Stimulated activated CD4-positive, alpha-beta T cell treated with anti-CD3 and anti-CD28 coated beads, Interleukin-2, amount 100 ng/mL, for 24 hours (primary cell): ENCODE measurements at places on chromosomes 2 and 18.

GRCh38 chr2:177553176-177553884 is 160.8 kb downstream of the AGPS start:
- DNase-seq, result no peak

DNA sequence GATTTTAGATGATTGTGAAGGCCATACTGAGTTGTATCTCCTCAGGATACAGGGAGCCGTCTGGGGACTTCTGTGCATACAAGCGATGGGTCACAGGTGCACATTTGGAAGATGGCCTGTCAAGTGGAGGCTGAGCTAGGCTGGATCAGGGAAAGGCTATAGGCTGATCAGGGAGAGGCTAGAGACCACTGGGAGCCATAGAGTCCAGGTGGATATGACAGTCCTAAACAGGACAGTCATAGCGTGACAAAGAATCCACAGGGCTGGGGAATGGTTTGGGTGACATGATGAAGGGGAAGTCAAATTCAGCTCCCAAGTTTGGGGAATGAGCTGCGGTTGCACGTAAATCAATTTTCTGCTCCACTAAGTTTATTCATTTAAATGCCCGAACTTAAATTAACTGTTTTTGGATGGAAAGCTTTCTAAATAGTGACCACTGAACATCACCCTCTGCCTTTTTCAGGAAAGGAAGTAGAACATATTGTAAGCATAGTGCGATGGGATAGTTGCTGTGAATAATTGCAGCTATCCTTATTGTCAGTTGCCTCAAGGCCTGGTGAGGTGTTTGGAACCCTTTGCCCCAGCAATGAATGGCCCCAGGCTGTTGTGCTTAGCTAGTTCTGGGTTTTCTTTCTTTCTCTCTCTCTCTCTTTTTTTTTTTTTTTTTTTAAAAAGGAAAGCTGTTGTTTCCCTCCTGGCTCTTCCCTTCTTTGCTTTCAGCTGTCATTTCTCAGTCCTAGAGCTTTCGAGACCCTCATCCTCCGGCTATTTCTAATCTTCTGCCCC is 50.5 kb downstream of the KLHL29 start:
- DNase-seq, result no peak

DNA sequence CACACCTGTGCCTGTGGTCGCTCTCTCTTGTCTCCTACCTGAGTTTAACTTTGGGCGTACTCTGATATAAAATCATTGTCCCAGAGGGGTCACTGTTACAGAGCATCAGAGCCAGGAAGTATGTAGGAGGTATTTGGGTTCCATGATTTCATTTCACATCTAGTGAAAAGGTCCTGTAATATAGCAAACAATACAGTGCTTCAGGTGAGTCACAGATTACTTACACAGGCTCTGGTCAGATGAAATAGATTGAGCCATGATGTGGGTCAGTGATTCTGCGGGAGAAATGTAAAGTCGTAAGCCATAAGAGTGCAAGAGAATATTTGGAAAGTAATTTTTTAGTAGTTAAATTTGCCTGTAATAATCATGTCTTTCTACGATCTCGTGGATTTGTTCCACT is 70.2 kb downstream of the SOCS6 start:
- no peak for DNase-seq

DNA sequence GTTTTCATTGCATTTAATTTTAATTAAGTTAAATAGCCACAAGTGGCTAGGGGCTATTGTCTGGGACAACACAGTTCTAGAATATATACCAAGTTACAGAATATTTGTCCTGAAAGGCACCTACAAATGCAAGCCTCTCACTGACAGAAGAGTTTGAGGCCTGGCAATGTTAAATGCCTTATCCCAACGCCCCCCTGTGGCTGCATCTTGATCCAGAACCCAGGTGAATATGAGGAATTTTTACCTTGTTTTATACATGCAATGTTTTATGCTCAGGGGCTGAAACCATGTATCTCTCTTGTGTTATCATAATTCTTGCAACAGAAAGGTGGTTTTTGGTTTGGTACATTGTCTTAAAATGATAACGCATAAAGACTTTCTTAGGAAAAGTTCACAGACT is 71.8 kb upstream of the SEC11C start:
- DNase-seq, result no peak

DNA sequence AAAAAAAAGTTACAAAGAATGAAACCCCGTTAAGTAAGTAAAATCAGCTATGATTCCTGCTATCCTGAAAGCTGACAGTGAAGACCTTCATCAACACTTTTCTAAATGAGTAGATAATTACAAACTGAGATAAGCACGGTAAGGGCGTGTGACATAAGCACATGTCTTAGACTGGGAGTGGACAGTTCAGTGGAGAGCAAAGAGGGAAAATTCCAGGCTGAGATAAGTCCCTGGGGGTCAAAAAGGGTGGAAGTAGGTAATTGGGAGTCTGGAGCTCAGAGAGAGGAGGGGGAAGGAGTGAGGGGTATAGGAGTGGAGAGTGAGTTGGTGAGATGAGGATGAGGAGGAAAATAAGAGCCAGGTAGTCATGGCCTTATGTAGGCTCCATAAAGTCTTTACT is 4.4 kb upstream of the IL1A start:
- no peak for DNase-seq

GRCh38 chr2:173713904-173714555 is 251.1 kb downstream of the SP3 start:
- no peak for DNase-seq

- DNase-seq, result no peak
Observed at GRCh38 chr2:161420406-161421074, 4.4 kb downstream of the TBR1 start.

GRCh38 chr2:37590119-37590571 is 81.3 kb downstream of the CDC42EP3 start:
- no peak for DNase-seq

DNA sequence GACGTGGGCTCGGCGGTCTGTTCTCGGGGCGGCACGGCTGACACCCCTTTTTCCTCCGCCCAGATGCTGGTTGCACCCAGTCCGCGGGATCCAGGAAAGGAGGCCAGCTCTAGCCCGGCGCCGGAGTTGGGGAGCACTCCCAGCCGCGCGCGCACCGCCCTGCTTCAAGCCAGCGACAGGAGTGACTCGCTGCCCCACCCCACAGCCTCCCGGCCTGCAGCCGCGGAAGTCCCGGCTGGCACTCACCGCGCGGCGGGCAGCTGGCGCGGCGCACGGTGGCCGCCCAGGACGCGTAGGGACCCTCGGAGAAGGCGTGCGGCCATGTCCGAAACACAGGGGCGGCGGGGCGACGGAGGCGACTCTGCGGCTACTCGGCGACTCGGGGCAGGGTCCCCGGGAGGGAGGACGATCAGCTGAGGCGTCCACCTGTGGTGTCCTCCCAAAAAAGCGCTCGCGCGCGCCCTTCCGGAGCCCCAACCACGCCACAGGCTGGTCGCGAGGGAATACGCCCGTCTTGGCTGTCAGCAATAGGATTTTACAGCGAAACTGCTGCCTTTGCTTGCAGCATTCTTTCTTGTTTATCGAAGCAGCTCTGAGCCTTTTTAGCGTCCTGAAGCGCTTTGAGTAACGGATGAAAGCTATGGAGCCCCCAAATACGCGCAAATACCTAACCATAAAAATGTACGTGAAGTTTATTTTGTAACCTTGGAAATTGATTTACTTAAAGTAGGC is at the start of gene ACADL:
ACADL (minus strand) TSS at position 507 of the 732 bp plus-strand sequence; CDS start at position 323, 184 bp downstream.
- DNase-seq, result peak; percentile 28

- no peak for DNase-seq
Observed at GRCh38 chr2:197674591-197674990, 796 bp downstream of the RFTN2 start.

- no peak for DNase-seq
Observed at GRCh38 chr2:101467306-101467705, 7.6 kb downstream of the RFX8 start.

DNA sequence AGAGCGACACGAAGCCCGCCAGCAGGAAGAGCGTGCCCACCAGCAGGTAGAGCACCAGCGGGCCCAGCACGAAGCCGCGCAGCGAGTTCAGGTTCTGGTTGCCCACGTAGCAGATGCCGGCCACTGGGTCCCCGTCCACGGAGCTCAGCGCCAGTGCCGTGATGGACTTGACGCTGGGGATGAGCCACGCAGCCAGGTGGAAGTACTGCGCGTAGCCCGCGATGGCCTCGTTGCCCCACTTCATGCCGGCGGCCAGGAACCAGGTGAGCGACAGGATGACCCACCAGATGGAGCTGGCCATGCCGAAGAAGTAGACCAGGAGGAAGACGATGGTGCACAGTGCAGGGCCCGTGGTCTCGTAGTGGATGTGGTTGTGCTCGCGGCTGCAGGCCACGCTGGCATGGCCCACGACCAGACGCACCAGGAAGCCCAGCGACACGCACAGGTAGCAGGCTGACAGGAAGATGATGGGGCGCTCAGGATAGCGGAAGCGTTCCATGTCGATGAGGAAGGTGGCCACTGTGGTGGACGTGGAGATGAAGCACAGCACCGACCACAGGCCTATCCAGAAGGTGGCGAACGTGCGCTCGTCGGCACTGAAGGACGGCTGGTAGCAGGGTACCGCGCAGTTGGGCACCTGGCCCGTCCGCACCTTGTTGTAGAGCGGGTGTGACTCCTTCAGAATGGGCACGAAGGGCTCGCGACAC is 2.1 kb downstream of the FZD5 start:
- DNase-seq, result peak; percentile 28

GRCh38 chr18:51235009-51235789 is 37.7 kb upstream of the MEX3C start:
- peak; percentile 32 for DNase-seq

- DNase-seq, result no peak
Observed at GRCh38 chr18:33821503-33821902, 243.5 kb downstream of the ASXL3 start.

DNA sequence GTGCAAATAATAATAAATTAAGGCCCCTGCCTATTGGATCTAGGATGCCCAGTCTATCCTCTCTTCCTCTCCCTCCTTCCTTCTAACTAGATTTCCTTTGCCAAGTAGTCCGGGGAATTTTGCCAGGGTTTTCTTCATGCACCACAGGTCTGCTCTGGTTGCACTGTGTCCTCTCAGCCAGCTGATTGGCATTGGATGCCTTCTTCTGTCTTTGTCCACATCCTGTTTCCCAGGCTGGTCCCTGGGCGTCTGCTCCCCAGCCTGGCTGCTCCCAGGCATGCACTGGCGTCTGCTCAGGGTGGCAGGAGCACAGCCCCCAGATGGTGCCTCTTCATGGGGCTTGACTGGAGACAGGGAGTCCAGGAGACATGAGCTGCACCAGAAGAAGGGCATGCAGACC is 66.4 kb downstream of the GALR1 start:
- no peak for DNase-seq

DNA sequence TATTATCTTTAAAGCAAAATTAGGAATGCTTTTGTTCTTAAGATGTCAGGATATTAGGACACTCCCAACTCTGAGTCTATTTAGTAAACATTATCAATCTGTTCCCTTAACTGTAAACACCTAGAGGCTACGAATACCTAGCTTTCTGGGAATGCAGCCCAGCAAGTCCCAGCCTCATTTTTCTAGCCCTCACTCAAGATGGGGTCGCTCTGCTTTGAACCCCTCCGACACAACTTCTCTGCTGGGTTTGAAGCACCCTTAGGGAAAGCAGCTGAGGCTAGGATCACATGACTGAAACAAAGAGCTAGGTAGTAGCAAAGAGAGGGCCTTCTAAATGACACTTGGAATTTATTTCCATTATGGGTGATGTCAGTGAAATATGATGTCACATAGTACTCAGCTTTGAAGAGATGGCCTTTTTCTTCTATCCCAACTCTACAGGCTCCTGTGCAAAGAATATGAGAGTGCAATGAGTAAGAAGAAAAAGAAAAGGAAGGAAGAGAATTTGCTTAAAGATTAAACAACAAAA is 114.7 kb downstream of the CSRNP3 start:
- no peak for DNase-seq

- no peak for DNase-seq
Observed at GRCh38 chr2:69298261-69298660, 88.8 kb downstream of the GFPT1 start.

- peak; percentile 18 for DNase-seq
Observed at GRCh38 chr2:20050104-20050645, 1.3 kb downstream of the LAPTM4A start.

DNA sequence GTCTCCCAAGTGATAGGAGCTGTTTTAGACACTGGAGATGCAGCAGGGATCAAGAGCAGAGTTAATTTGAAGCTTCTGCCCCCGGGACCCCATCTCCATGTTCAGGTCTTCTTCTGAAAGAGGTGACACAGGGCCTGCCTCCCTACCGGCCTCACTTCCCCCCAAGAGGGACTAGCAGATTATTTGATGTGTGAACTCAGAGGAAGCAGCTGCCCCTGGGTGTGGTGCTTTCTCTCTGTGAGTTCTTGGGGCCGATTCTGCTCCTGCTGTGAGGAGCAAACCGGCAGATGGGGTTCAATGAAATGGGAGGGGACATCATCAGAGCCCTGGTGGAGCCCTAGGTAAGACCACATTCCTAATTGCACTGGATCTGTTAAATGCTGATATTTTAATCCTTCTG is 193.4 kb downstream of the FBXO15 start:
- DNase-seq, result no peak

GRCh38 chr2:15498554-15498953 is 62.6 kb downstream of the NBAS start:
- DNase-seq, result no peak

- DNase-seq, result no peak
Observed at GRCh38 chr2:142754182-142754581, 123.3 kb upstream of the KYNU start.

GRCh38 chr2:15800495-15801329 is 139.6 kb upstream of the MYCN start:
- DNase-seq, result no peak

DNA sequence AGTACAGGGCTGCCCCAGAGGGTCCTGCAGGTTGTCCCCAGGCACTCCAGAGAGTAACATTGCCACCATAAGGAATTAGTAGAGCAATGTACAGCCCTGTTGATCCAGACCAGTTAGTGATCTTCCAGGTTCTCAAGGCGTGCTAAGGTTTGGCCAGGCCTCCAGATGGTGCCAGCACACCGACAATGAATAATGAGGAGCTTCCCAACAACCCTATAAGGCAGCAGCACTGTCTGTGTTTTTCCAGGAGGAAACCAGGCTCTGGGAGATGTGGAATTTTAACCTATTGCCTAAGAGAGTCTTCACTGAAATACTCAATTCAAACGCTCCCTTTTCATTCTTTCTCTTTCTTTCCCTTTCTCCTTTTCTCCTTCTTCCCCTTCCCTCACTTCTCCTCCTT is 122.1 kb downstream of the MGAT5 start:
- DNase-seq, result no peak

DNA sequence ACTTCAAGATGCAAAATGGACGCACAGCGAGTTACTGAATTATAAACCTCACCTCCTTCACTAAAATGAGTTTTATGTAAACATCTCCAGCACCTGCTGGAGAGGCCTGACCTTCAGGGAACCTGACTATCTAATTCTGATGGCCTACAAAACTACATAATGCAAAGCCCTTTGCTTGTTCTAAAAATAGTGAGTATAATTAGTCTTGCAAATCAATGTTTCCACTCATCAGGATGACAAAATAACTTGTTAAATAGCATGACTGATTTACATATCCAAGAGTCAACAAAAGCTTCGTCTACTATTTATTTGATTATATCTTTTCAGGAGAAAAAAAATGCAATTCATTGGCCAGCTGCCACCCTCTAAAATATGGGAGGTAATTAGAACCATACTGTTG is 326.3 kb upstream of the MC4R start:
- DNase-seq, result no peak

GRCh38 chr2:123061534-123061933 is 963.6 kb upstream of the CNTNAP5 start:
- DNase-seq, result no peak
